ENCODE measurements at places on chromosomes 5 and 9.

- no peak for DNase-seq
These were observed 143.9 kb upstream of the FBN2 start for GRCh38 chr5:128681764-128682592.

DNA sequence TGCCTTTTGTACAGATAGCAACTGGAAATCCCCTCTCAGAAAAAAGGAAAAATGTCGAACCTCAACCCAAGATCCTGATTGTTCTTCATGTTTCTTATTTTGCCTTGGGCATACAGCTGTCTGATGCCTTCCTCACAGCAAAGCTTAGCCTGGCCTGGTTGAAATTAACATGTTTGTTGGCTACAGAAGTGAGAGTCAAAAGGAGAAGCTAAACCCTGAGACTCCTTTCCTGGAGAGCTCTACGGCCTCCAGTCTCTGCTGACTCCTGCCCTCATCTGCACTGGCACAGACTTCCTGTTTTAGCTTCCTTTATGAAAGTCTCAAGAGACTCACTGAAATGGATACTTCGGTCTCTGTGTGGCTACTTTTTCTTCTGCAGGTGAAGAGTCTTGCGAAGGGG, 186.7 kb downstream of the PARP8 start:
- DNase-seq = no peak

GRCh38 chr9:86918556-86918955, 28.8 kb downstream of the GAS1 start:
- DNase-seq = no peak

DNA sequence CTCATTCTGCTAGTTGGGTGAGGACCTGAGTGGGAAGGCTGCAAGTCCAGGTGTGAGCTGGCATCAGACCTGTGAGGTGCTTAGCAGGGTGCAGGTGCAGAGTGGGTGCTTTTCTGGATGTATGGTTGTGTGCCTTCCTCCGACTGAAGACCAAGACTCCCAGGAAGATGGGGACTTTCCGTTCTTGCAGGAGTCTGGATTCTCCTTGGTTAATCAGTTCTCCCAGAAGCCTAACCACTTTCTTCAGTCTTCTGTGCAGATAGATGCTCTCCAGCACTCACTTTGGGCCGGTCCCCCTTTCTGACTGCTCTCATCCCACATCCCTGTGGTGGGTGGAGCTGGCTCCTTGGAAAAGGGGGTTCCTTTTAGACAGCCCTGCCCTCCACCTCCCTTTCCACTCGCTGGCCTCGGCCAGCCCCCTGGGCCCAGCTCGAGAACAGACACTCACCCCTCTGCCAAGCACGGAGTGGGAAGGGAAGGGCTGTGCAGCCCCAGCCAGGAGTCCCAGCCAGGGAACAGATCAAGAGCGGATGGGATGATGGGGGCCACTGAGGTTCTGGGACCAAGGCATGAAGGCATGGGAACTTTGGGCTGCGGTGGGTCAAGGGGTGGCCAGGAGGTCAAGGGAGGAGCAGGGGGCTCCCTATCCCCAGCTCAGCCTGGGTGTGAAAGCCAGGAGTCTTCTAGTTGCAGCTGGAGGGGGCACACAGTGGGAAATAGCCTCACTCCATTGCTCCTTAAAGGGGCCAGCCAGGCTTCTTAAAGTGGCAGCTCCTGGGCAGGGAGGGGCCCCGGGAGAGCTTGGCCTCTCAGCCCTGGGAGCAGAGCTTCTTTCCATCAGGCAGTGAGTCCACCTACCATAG, 62.4 kb downstream of the FGF18 start:
- DNase-seq = no peak

GRCh38 chr5:79512471-79513307, 1.2 kb downstream of the HOMER1 start:
- no peak for DNase-seq

DNA sequence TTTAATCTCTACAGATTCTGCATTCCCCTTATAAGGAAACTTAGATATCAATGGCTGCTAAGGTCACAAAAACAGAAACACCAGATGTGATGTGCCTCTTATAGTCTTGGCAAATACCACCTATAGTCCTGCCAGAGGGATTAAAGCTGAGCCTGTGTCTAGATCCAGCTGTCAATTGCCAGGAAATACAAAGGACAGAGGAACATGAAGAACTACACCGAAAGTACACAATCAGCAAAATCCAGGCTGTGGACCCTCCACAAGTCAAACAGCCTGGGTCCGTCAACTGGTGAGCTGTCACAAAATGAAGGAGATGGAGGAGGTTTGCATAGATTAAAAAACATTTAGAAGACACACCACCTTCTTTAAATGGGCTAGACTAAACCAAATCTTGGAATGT, 85.4 kb downstream of the KLF4 start:
- no peak for DNase-seq

- no peak for DNase-seq
These were observed 116.8 kb upstream of the SPRY4 start for GRCh38 chr5:142441616-142442015.

DNA sequence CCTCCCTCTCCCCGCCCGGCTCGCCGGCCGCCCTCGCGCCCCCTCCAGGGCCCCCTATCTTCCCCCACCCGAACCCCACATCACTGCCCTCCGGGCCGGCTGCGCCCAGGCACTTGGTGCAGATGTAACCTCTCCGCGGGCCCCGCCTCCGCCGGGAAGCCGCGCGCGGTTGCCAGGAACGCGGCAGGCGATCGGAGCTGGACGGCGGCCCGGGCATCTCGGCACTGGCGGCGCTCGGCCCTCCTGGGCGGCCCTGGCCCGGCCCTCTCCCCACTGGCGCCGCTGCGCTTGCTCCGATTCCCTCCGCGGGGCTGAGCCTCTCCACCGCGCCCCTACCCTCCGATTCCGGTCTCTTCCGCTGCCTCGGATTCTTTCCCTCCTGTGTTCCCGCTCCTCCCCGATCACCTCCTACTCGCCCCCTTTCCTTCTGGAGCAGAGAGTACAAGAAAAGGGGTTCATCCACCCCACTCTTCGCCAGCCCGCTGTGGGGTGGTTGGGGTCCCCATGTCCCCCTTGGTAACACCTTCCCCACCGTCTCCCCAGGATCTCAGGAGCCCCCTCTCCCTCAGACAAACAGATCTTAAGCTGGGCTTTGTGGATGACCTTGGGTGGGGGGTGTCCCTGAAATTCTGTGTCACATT, 70.6 kb downstream of the C9orf50 start:
- DNase-seq = no peak

- no peak for DNase-seq
These were observed 324.4 kb upstream of the EDIL3 start for GRCh38 chr5:84709075-84709474.

- no peak for DNase-seq
These were observed 37.1 kb upstream of the RAPGEF6 start for GRCh38 chr5:131671994-131672655.

DNA sequence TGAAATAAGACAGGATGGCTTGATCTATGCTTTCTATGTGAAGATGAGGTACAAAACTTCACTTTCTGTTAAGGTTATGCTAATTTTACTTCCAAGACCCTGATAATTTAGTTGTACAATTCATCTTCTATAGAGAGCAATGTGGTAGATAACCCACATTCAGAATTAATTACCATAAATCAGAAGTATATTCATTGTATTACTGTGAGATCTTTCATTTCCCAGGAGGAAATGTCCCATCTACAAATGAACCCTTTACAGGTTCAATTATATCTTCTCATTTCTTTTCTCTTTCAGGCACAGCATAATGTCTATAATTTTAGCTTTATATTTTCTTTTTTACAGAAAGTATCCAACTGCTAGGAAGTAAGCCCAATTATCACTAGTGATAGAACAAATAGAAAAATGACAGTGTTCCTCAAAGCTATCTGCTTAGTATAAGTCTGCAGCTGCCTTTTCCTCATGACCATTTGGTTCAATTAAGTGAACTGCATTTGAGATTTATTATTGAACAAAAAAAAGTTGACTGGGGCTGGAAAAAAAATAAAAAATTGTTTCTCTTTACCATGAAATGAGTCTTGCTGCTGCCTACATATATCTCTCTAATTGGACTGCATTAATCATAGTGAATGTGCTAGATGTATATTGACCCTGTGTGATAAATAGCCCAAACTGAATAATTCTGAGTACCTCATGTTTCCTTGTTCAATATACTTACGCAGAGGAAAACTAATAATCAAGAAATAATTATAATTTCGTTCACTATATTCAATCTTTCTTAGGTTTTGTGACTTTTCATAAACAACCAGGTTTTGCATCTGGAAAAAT, 1329.4 kb downstream of the PTPRD start:
- DNase-seq = no peak

DNA sequence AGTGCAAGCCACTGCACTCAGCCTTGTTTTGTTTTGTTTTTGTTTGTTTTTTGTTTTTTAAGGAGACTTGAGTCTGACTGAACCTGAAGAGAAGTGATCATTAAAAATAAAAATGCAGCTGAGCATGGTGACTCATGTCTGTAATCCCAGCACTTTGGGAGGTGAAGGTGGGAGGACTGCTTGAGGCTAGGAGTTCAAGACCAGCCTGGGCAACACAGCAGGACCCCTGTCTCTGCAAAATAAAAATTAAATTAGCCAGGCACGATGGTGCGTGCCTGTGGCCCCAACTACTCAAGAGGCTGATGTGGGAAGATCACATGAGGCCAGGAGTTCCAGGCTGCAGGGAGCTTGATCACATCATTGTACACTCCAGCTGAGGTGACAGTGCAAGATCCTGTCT, 6.2 kb downstream of the SLC1A1 start:
- DNase-seq = no peak

DNA sequence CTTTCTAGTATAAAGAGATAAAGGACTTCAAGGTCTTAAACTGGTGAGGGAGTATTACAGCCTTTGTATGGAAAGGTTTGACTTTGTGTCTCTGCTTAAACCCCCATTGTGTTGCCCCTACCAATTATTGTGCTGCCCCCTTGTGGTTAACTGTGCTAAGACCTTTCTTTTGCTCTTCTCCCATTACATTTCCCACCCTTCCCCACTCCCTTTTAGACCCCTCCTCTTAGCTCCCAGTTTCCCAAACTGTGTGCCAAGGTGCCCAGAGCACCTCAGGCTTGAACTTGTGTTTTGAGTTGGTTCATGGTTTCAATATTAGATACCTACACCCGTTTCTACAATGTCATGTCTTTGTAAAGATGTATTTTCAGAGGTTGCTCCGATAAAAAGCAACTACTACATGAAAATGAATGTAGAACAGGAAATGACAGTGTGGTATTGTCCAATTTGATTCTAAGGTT, 2.9 kb downstream of the JAK2 start:
- DNase-seq = no peak

DNA sequence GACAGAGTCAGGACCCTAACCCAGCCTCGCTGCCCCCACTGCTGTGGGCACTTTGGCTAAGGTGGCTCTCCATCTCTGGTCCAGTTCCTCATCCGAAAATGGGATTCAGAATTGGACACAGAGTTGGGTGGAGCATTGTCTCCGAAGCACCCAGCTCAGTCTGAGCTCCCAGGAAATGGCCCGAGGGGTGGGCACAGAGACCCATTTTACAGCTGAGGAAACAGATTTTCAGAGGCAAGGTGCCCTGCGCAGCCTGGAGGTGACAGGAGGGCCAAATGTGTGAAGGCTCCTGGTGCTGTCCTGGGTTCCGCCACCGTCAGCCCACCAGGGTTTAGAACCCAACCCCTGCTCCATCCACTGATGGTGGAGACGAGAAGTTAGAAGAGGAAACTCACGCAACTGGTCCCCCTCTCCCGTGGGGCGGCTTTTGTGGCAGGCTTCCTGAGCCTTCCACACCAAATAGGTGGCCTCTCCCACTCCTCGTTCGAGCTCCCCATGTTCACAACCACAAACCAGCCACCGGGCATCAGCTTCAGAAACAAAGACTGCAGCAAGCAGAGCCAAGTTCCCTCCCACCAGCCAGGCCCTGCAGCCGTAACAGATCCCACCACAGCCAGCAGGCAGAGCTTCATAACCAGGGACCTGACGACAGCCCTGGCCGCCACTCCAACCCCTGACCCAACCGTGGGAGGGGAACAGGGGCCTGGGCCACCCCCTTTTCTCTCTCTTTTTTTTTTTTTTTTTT, 90.9 kb upstream of the LMX1B start:
- DNase-seq = no peak

DNA sequence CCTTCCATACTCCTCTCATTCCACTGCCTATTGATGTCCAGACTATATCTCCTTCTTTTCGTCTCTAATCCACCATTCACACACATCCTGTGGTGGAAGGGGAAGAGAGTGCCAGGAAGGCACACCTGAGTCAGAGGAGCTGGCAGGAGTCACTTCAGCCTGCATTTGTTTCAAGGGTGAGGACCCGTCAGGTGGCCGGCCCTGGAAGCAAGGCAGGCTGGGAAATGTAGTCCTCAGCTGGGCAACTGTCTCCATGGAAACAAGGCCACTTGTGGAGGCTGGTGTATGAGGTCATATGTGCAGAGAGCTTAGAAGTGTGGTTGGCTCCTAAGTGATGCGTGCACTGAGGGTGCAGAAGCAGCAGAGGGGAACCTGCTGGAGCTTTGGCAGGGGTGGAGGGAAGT, 278.4 kb downstream of the NSG2 start:
- no peak for DNase-seq

GRCh38 chr5:313265-313664, 8.2 kb upstream of the AHRR start:
- DNase-seq = no peak

DNA sequence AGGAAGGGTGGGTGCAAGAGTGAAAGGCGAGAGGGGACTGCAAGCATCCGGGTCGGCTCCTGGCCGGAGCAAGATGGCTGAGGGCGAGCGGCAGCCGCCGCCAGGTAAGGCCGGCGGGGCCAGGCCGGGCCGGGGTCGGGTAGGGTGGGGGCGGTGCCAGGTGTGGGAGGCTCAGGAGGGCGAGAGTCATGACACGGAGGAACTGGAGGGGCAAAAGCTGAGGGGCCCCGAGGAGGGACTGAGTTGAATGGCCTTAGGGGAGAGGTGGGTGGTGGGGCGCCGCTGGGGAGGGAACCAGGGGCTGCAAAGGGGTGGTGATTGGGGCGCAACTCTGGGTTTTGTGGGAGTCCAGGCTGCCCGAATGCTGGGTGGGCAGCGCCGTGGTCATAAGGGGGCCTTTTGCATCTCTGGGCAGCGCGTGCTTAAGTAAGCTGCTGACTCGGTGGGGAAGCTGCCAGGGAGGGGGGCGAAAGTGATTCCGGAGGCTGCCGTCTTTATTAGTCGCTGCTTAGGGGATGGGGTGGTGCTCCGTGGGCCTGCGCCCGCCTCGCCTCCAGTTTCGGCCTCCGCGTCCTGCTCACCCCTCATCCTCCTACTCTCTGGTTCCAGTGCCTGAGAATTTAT, 425 bp downstream of the PTPA start:
- DNase-seq = no peak

GRCh38 chr5:7745882-7746610, 104.9 kb downstream of the CFAP90 start:
- no peak for DNase-seq

- no peak for DNase-seq
These were observed 17.1 kb downstream of the VPS13A start for GRCh38 chr9:77194423-77194822.

DNA sequence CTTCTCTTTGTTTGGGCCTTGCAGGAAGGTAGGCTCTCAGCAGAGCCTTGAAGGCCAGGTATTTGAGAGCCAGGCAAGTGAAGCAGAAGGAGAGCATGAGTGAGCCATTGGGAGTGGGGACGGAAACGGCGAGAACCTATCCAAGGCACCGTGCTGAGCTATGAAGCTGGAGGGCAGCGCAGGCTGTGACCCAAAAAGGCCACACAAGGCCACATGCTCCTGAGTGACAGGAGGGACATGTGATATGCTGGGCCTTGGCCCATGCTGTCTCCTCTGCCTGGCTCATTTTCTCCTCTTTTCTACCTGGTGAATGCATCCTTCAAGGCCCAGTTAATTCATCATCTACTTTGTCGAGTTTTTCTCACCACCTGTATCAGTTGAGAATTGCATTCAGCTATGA, 136.3 kb downstream of the PALM2AKAP2 start:
- DNase-seq = no peak

GRCh38 chr5:13976867-13977830, 32.7 kb upstream of the DNAH5 start:
- DNase-seq = no peak

- DNase-seq = no peak
These were observed 6.1 kb upstream of the TMEM252 start for GRCh38 chr9:68546596-68547390.

Data from stimulated activated CD8-positive, alpha-beta memory T cell treated with anti-CD3 and anti-CD28 coated beads, Interleukin-4, amount 100 ng/mL, for 4 hours (primary cell).